Stimulated activated CD8-positive, alpha-beta memory T cell treated with anti-CD3 and anti-CD28 coated beads, Interleukin-7, amount 100 ng/mL, for 24 hours (primary cell): ENCODE measurements at places on chromosomes 4 and X.

DNA sequence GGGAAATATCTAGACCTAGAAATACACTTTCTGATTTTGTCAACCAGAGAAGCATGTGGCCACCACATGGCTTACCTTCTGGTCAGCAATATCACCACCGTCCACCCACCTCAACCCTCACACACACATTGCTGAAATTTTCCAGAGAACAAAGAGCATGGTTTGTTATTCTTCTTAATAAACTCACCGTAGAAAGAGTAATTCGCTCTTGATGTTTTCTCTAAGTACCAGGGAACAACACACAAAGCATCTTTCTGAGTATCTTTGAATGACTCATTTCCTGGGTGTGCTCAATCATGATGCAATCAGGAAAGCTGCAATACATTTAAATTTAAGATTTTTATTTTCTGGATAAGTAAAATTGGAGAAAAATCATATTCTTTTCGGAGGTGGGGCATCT is 24.7 kb upstream of the LRAT start:
- DNase-seq = no peak

DNA sequence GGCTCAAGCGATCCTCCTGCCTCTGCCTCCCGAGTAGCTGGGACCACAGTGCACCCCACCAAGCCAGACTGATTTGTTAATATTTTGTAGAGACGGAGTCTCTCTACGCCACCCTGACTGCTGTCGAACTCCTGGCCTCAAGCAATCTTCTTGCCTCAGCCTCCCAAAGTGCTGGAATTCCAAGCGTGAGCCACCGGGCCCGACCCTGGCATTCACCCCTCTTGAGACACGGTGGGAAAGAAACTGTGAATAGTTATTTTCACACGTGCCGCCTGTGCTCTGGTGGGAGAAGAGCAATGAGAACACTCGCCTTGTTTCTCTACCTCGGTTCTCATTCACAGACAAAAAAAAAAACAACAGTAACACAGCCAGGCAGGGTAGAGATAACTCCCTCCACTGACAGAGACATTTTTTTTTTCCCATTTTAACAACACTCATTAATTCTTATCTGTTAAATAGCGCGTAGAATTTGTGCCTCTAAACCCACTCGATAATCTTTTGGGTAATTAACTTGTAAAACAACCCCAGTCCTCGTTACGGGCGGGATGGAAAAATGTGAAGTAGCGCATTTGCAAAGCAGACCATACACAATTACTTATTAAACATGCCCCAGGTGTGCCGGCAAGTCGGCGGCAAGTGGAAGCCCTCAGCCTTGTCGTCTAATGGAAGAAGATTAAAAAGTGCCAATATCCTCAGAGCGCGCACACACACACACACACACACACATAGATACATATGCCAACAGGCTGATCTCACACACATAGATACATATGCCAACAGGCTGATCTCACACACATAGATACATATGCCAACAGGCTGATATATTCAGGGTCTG is 103.3 kb downstream of the DHRSX start:
- DNase-seq = no peak

- DNase-seq = no peak
These were observed 189.1 kb upstream of the ADGRL3 start for GRCh38 chr4:61011051-61011450.

GRCh38 chr4:41257257-41257901 is 651 bp downstream of the UCHL1 start:
- DNase-seq = no peak

- no peak for DNase-seq
These were observed 131.3 kb upstream of the AGA start for GRCh38 chr4:177573507-177573906.

GRCh38 chr4:19958848-19959247 is 292.9 kb upstream of the SLIT2 start:
- no peak for DNase-seq

DNA sequence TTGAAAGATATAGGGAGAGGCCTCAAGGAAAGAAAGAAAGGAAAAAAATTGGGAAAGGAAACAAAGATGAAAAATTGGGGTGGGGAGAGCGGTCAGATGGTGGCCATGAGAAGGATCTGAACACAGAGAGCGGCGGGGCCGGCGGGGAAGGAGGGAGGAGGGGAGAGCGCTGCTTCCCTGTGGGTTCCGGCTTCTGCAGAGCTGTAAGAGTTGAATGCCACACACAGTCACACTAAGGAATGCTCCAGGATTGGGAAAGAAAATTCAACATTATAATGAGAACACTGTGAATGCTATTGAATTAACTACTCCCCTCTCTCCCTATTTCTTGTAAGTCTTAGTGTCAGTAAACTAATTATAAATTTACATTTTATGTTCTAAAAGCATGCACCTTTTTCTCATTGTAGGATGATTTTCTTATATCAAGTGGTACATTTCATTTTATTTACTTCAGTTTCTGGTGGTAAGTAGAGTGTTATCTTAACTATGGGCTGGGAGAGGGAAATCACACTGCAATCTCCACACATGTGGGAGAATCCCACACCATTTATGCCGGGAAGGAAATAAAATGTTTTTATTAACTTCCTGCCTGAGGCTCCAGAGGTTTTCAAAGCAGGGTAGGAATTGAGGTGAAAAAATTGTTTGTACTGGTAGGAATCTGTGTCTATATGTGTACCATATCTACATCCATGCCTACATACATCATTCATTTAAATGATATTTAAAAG is 904 bp downstream of the F11 start:
- no peak for DNase-seq

GRCh38 chr4:41887821-41888686 is 47.2 kb upstream of the TMEM33 start:
- DNase-seq = no peak

- DNase-seq = no peak
These were observed 245.3 kb downstream of the HS3ST1 start for GRCh38 chr4:11183356-11183740.

GRCh38 chrX:48957477-48957826 is at the start of gene OTUD5:
Gene OTUD5 (minus strand): TSS chrX:48957607. CDS start chrX:48957570, 37 bp downstream.
- peak; percentile 41 for DNase-seq

GRCh38 chr4:67480810-67481209 is 64.5 kb downstream of the CENPC start:
- DNase-seq = no peak

DNA sequence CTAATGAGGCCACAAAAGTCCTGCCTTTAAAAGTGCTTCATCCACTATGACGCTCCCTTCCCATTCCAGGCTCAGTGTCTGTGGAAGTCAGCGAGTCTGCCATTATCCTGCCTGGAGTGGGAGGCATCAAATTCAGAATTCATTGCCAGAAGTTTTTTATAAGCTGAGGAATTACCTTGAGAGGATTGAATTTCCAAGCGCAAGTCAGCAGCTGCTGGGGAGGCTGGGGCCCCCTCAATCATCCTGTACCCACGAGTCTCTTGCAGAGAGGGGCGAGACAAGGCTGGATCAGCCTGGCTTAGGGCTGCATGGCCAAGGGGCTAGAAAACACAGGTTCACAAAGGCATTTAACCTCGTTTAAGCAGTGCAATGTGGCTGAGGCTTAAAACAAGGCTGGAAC is 170.5 kb upstream of the NOCT start:
- DNase-seq = no peak

- DNase-seq = no peak
These were observed 91.3 kb upstream of the MAGEC2 start for GRCh38 chrX:142296421-142296820.

DNA sequence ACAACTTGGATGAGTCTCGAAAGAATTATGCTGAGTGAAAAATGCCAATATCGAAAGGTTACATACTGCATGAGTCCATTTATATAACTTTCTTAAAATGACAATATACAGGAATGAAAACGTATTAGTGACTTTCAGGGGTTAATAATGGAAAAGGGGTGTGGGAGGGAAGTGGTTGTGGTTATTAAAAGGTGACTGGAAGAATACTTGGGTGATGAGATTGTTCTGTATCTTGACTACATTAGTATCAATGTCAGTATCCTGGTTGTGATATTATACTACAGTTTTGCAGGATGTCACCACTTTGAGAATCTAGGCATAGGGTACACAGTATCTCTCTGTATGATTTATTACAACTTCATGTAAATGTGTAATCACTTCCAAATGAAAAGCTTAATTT is 204.5 kb downstream of the DTHD1 start:
- DNase-seq = no peak

GRCh38 chrX:27890611-27891010 is 82.8 kb downstream of the MAGEB10 start:
- no peak for DNase-seq

DNA sequence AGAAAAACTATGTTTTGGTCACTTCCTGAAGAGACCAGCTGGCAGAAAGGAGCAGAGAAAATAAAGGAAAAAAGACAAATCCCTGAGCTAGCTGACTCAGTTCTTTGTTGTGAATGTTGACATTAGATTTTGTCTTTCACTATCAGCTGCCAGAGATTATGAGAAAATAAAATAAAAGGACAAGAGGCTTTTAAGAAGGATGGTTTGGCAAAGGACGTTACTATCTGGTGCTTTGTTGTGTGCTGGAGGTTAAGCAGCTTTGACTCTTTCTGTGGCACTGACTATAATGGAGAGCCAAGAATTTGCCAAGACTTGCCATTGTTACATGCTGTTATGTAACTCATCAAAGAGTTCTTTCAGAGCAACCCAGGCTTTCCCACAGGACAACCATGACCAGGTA is 12.1 kb downstream of the ASB5 start:
- no peak for DNase-seq

DNA sequence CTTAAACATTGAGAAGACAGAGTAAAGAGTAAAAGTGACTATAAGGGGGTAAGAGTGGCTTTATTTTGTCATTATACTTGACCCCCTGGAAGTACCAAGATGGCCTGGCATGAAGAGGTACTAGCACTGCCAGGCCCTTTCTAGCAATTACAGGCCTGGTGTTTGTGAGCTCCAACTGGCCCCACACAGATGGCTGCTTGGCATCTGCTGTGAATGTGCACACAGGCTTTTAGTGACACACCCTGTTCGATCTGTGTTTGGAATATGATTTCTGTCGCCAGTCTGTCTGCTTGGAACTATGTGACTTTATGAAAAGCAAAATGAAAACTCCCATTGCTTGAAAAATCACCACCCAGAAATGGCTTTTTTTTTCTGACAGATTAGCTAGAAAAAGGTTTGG is 123.3 kb downstream of the CLCN4 start:
- DNase-seq = no peak

- no peak for DNase-seq
These were observed 19.8 kb downstream of the RXFP1 start for GRCh38 chr4:158541506-158541905.

DNA sequence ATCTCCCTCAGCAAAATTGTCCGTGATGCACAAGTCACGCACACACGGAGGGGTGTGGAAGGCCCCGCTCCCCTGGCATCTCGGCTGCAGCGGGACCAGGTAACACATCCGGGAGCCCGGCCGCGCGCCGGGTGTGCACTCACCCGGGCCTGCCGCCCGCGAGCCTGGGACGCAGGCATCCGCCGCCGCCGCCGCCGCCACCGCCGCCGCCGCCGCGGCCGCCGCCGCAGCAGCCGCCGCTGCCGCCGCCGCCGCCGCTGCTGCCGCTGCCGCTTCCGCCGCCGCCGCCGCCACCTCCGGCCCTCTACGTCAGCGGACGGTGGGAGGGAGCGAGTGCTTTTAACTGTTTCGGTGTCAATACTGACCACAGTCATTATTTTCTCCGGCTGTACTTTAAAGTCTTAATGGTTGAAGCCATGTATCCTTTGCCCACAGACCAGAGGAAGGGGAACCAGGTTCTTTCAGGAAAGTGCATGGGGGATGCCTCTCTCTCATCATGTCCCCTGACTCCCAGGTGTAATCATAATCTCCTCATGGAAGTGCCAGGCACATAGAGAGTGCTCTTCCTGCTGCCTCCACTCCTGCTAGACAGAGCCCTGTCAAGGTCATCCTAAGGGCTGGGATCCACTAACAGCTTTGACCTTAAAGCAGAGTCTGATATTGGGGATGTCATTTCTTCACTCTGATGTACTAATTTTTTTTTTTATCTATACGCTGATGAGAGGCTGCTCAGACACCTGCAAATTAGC is 38.0 kb downstream of the MAGEE2 start:
- no peak for DNase-seq

- no peak for DNase-seq
These were observed 132.6 kb downstream of the SCFD2 start for GRCh38 chr4:53233114-53233795.

- no peak for DNase-seq
These were observed 615.0 kb upstream of the AMOT start for GRCh38 chrX:113455582-113455981.

- DNase-seq = no peak
These were observed 121.6 kb upstream of the IGFBP7 start for GRCh38 chr4:57231781-57232180.

GRCh38 chrX:25383196-25383595 is 367.4 kb upstream of the ARX start:
- DNase-seq = no peak

DNA sequence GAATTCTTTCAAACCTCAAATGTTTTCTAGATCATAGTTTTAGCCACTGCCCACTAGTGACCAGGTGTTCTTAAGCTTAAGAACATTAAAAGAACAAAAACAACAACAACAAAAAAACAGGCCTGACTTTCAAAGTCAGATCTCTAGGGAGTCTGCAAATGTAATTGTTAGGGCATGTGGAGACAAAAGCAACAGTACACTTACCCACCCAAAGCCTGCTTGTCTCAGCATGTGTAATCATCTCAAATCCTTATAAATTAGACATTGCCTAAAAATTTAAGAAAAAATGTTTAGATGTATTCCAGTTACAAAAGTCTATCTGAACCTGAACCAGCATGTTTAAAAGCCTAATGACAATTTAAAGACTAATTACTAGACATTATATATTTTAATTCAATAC is 79.9 kb downstream of the SLC7A11 start:
- DNase-seq = no peak

DNA sequence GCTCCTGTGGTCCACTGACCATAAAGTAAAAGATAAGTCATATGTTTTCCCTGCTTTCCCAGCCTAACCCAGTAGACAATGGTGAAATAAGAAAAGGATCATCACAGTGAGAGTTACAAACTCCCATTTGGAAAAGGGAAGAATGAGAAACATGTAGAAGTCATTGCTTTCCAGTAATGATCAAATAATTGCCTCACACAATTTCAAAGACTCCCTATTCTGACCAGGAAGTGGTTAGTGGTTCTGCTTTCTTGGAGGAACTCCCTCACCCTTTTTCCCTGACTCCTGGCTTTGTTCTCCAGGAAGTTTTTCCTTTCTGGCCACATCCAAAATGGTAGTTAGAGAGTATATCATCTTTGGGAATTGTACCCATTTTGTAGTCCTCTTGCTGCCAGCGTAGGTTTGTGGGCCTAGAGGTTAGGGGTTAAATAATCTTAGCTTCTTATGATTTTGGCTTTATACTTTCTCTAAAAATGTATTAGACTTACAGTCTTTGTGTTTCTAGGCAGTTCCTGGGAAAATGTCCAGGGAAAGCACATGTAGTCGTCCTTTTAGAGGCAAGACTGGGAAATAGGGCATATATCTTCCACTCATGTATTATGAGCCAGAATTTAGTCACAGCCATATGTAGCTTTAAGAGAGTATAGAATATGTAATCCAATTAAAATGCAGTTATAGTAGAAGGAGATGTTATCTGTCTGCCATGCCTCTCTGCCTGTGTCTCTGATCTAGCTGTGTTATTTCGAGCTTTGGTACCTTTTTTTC is 10.5 kb downstream of the VAMP7 start:
- DNase-seq = no peak
